Stimulated activated CD8-positive, alpha-beta memory T cell treated with anti-CD3 and anti-CD28 coated beads, Interleukin-7, amount 100 ng/mL, for 24 hours (primary cell): ENCODE measurements at places on chromosomes 13 and 19.

GRCh38 chr13:94709001-94709834 is 3.1 kb downstream of the SOX21 start:
- no peak for DNase-seq

DNA sequence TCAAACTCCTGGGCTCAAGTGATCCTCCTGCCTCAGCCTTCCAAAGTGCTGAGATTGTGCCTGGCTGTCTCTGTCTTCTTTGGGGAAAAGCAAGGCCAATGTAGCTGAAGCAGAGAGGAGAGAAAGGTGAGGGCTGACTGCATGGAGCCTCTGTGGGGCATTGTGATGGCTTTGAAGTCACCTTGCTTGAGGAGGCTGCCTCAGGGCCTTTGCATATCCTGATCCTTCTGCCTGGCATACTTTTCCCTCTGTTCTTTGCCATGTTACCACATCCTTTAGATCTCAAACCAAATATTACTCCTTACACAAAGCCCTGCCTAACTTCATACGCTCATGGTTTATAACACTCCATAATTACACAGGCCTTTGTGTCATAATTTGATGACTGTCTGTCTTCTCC is 9.4 kb upstream of the PPP5C start:
- no peak for DNase-seq

- no peak for DNase-seq
Observed at GRCh38 chr13:31166591-31166990, 4.9 kb upstream of the HSPH1 start.

GRCh38 chr19:41967054-41967783 is 8.1 kb upstream of the RABAC1 start:
- no peak for DNase-seq

- DNase-seq, result no peak
Observed at GRCh38 chr13:102863590-102863989, 17.8 kb downstream of the ERCC5 start.

DNA sequence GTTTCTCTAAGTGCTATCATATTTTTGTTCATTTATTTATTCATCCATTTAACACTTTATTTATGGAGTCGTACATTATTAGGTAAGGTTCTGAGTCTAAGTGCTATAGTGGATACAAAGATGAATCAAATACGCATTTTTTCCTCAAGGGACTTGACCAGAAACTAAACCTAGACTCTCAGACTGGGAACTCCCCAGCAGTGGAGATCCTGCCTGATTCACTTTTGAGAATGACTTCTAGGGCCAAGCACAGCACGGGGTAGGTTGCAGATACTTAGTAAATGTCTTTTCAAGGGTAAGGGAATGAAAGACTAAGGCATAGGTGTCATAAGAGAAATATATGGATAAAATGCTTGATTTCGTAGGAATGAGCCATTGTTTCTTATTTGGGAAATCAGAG is 7.2 kb downstream of the DNAJC15 start:
- no peak for DNase-seq

DNA sequence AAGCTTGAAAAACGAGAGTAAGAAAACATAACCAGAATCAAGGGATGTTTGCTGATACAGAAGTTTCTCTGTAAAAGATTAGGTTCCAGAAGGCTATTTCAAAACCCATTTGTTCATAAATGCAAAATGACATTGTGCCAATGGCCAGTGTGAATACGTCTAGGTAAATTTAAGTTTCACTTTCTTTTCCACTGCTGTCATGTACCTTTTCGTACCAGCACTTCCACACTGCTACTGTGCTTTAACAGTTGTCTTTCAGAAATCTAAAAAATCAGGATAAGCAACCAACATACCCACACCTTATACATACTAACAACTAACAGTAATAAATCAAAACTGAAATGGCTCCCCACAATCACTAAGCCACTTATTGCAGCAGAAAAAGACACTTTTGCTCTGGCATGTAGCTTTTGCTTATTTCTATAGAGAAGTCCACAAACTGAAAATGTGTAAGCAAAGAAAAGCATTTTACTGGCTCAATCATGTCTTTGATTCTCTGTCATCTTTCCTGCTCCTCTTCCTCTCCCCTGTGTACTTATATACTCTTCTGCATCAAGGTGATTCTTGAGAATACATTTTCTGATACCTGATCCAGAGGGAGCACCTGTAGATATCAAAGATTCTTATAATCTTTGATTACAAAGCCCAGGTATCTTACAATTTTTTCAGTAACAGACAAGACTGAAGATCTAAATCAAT is 34.3 kb downstream of the ELF1 start:
- DNase-seq, result no peak

DNA sequence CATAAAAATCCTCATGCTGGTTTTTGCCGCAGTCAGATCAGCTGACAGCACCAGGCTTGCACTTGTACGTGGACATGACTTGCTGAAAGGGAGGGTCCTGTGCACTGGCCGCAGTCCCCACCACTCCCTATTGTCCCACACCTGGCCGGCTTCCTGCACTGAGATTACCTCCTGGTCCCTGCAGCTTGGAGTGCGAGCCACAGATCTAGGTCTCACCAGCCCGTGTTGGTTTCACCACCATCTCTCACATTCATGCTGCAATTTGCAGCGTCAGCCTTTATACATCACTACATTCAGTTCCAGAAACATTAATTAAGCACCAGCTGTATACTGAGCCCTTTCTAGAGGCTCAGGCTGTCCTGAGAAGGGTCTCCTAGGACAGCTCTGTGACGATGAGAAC is 15.0 kb upstream of the CD22 start:
- no peak for DNase-seq

GRCh38 chr13:51733374-51734298 is 70.3 kb downstream of the DHRS12 start:
- no peak for DNase-seq

DNA sequence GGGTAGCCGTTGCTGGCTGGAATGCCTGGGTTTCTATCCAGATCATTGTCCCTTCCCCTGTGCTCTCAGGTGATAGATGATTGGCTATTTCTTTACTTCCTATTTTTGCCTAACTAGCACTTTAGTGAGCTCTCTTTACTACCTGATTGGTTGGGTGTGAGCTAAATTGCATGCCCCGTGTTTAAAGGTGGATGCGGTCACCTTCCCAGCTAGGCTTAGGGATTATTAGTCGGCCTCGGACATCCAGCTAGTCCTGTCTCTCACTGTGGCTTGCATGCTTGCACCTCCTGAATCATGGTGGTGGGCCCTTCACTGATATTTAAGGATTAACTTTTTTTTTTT is 10.1 kb downstream of the TTYH1 start:
- DNase-seq, result no peak

GRCh38 chr13:41144576-41144975 is 12.0 kb upstream of the KBTBD6 start:
- DNase-seq, result no peak

DNA sequence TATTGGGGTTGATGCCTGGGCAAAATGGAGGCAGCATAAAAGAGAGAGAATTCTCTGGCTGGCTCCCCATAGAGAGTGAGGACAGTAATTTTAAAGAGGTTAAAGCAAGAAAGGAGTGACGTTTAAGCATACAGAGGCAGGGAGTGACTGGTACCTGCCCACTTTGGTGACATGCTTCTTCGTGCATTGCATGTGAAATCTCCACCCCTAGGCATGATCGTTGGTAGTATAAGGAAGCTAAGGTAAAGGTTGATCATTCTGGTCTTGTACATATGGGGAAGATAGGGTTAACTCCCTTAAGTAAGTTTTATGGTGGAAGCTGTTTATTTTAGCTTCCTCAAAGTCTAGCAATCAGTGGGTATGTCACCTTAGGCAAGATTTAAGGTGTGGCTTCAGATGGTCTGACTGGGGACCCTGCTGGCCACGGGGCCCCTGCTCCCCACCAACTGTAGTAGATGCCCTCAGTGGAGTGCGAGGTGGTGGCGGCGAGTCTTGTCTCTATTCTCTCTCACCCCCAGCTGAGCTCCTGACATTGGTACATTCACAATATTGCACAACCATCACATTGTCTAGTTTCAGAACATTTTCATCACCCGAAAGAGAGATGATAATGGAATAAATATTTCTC is 797.5 kb upstream of the SPRY2 start:
- DNase-seq, result no peak

GRCh38 chr13:85089186-85089585 is 710.0 kb downstream of the SLITRK6 start:
- no peak for DNase-seq

GRCh38 chr13:45830121-45830520 is 21.4 kb downstream of the SIAH3 start:
- no peak for DNase-seq

GRCh38 chr13:42215578-42216421 is 56.2 kb upstream of the AKAP11 start:
- no peak for DNase-seq

- no peak for DNase-seq
Observed at GRCh38 chr13:22262001-22262885, 591.4 kb downstream of the FGF9 start.

- DNase-seq, result no peak
Observed at GRCh38 chr13:98577836-98578285, 954 bp upstream of the STK24 start.

DNA sequence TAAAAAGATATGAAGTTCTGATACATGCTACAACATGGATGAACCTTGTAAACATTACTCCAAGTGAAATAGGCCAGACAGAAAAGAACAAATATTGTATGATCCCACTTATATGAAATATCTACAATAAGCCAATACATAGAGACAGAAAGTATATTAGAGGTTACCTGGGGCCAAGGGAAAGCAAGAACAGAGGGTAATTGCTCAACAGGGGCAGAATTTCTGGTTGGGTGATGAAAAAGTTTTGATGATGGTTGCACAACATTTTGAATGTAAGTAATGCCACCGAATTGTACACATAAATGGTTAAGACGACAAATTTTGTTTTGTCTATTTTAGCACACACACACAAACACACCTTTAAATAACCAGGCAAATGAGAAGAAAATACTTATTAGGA is 268.4 kb downstream of the FOXO1 start:
- no peak for DNase-seq

GRCh38 chr13:41900918-41901317 is 60.0 kb downstream of the VWA8 start:
- DNase-seq, result no peak

DNA sequence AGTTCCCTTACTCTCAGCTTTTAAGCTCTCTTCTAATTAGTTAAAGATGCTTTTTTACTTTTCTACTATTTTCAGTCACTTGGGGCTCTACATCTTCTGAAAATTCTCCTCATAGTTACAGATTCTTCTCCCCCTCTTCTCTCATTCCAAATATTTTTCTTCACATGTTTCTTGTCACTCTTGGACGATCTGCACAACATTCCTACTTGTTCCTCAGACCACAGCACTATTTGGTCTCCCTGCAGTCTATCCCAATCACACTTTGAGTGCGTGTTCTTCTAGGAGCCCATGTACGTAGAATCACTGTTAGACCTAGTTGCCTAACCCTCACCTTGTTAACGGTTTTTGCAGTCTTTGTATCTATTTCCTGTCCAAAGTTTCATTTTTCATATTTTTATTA is 222.5 kb upstream of the SPRY2 start:
- no peak for DNase-seq

DNA sequence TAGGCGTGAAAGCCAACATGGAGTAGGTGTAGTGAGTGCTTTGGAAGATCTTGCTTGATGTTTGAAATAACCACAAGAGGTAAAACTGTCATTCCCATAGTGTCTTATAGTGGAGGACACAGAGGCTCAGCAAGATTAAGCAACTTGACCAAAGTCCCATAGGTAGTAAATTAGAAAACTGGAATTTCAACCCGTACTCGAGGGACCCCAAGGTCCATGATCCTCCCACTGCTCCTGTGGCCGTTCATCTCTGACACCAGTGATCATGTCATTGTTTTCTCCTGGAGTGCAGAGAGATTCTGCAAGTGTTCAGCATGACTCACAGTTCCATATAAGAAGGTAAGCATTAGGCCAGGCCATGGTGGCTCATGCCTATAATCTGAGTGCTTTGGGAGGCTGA is 126.9 kb downstream of the FGF9 start:
- no peak for DNase-seq

DNA sequence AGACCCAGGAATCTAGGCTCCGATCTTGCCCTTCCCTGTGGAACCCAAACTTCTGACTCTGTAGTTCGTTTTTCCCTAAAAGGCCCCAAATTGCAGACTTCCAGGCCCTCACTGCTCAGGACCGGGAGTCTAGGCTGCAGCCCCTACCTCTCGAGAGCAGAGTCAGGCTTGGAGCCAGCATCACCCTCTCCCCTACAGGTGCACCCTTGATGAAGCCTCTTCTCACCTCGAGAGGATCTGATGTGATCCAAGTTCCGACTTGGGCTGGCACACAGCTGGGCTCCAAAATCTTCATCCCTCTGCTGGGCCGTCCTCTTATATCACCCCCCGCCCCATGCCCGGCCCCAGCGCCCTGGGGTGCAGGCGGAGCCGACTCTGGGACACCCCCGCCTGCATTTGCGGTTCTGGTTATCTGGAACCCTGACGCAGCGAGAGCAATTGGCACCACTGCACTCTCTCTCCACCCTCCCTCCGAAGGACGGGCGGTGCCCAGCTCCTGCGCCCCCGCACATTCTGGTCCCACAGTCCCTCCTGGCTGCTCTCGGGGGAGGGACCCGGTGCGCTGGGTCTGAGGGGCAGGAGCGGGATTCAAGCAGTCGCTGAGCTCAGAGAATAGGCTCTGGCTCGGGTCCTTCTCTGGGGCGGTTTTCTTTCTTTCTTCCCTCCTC is at the start of gene KLK7:
Gene KLK7, minus strand, starts transcription at position 293 of the 668 bp plus-strand sequence. CDS start 1,518 bp downstream, outside the sequence.
- DNase-seq, result no peak

- no peak for DNase-seq
Observed at GRCh38 chr19:12665281-12665573, 1.3 kb downstream of the MAN2B1 start.

GRCh38 chr19:30670562-30671366 is 298.6 kb downstream of the ZNF536 start:
- DNase-seq, result no peak

GRCh38 chr13:100330662-100331061 is 241.8 kb downstream of the PCCA start:
- DNase-seq, result no peak

DNA sequence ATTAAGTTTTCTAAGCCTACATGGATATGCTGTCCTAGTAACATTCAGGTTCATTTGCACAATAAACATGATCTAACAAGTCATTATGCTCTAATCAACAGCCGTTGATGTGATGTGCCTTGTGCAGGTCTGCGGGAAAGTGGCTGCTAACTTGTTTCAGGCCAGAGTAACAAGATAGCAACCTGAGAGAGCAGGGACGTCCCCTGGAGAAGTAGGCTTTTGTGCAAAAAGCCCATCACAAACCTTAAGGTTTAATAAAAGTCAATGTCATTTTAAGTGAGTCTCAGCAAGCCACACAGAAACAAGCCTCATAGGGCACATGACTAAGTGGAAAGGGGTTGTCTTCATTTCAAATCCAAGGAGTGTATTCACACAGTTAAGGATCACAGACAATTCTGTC is 17.6 kb downstream of the FOXO1 start:
- no peak for DNase-seq

GRCh38 chr19:8466018-8466417 is 21.2 kb downstream of the HNRNPM start:
- DNase-seq, result no peak

GRCh38 chr13:112159575-112160547 is 92.9 kb downstream of the SOX1 start:
- DNase-seq, result no peak
